ENCODE measurements at places on chromosomes 3 and 15. TPM values are rescaled to one million over a fixed set of nuclear protein-coding genes. Genes with fewer than 3 reads are reported as not detected.
A peak's percentile ranks its signal among the peaks of the same experiment; 100 is the strongest.

The FGF12 gene
- total RNA-seq, result not detected

DNA sequence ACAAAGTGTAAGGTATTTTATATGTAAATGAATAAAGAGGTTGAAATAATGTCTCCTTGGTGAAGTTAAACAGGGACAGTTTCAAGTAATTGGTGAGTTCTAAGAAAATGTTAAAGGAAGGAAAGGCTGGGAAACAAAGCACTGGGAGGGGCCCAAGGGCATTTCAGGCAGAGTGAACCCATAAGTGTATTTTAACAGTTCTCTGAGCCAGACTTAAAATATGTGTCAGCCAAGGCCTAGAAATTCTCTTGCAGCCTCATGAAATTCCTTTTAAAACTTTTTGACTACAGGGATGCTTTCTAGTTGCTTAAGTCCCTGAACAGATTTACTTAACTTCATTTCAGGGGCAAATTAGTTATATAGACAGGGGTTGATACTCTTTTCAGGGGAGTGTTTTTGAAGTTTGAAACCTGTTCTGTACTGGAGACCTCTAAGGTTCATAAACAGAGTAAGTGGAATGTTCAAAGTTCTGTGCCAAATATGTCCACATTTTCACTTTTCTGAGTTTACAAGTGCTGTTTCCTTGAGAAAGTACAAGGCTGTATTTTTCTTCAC is 77.6 kb downstream of the GALK2 start:
- no peak for DNase-seq
- no peaks in the 10 kb centered on the region for H3K4me1 ChIP-seq
- no peaks in the 10 kb centered on the region for H3K27me3 ChIP-seq
- H3K27ac ChIP-seq, result no peak overlapping the region

DNA sequence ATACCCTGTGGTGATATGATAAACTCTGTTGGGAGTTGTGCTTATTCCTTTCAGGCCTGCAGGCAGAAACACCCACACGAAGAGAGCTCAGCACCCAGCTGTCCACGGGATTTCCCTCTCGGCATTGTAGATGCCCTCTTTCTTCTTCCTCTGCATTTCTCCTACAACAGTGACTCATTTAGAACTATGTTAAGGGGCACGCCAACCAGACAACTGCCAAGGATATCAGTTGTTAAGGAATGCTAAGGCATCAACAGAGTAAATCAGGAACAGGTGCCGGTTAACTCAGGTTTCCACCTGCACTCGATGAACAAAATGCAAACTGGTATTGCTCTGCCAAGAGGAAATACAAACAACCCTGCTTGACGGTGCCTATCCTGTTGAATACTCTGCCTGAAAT is 270.0 kb upstream of the PEX5L start:
- no peaks in the 10 kb centered on the region for H3K36me3 ChIP-seq
- no peaks in the 10 kb centered on the region for H3K4me1 ChIP-seq
- DNase-seq, result no peak
- no peak overlapping the region for H3K27ac ChIP-seq
- no peaks in the 10 kb centered on the region for H3K27me3 ChIP-seq

The RNF123 gene
- 70.0 TPM for total RNA-seq

DNA sequence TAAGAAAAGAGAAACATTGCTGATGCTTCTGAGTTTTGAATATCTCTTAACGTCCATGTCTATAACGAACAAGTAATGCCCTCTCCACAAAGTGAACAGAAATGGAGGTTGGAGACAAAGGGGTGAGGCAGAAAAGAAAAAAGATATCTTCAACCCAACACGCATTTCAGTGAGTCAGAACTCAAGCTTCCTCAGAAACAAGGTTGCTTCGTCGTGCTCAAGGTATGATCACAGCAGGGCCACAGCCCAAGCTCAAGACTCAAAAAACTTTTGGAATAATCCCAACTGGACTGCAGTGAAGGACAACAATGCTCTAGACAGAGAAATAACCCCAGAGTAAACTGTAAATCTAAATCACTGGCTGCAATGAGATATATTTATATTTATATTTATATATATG is 18.9 kb downstream of the WNT5A start:
- peaks cover 1% of the 10 kb centered on the region for H3K27me3 ChIP-seq
- no peak overlapping the region for H3K4me3 ChIP-seq
- no peak overlapping the region for H3K27ac ChIP-seq

The DUOXA1 gene
- total RNA-seq, result 0.81 TPM

- H3K27ac ChIP-seq, result no peak overlapping the region
- H3K27me3 ChIP-seq, result no peaks in the 10 kb centered on the region
- DNase-seq, result no peak
- no peak overlapping the region for H3K4me3 ChIP-seq
- H3K4me1 ChIP-seq, result no peaks in the 10 kb centered on the region
Observed at GRCh38 chr3:138355071-138355470, 6.7 kb downstream of the MRAS start.

- H3K27me3 ChIP-seq, result no peaks in the 10 kb centered on the region
- peaks cover 42% of the 10 kb centered on the region for H3K4me1 ChIP-seq
- peaks cover 3% of the 10 kb centered on the region for H3K36me3 ChIP-seq
- H3K4me3 ChIP-seq, result no peak overlapping the region
- DNase-seq, result no peak
Observed at GRCh38 chr15:91023720-91024119, 1.3 kb upstream of the VPS33B start.

DNA sequence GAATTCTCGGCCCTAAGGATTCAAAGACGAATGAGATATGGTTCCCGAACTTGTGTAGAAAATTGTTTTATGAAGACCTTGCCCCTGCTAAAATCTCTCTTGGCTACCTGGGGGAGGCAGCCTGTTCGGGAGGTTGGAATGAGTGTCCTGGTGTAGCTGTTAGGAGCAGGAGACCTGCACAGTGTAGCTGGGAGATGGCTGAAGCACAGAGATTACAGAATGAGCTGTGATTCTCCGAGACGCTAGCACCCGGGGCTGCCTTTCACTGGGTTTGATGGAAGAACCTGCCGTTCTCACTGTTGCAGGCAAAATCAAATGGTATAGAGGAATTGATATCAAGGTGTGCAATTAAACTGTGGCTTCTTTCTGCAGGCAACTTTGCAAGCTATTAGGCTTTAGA is 68.0 kb downstream of the TRAK1 start:
- peak overlapping the region; percentile 72 for H3K27ac ChIP-seq
- peaks cover 55% of the 10 kb centered on the region for H3K4me1 ChIP-seq
- H3K36me3 ChIP-seq, result peaks cover 2% of the 10 kb centered on the region
- no peak for DNase-seq

DNA sequence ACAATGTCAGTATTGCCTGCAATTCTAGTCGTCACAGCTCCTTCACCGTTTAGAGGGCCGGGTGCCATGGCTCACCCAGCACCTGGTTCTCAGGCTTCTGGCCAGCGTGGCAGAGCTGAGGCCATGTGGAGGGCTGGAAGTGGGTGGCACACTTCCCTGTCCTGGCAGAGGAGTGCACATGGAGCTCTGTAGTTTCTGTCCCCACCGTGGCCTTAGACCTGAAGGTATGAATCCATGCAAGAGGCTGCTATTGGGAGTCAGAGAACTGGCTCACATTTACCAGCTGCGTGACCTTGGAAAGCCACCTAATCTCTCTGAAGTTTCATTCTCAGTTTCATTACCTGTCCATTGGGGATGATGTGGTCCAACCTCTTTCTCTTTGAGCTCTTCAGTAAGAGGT is 22.2 kb downstream of the EPHB1 start:
- H3K4me3 ChIP-seq, result no peak overlapping the region
- H3K27me3 ChIP-seq, result peaks cover 8% of the 10 kb centered on the region
- no peak overlapping the region for H3K27ac ChIP-seq
- DNase-seq, result no peak
- no peaks in the 10 kb centered on the region for H3K36me3 ChIP-seq

The WDR5B gene
- total RNA-seq, result 12.7 TPM

- DNase-seq, result no peak
- peaks cover 6% of the 10 kb centered on the region for H3K27me3 ChIP-seq
- no peak overlapping the region for H3K4me3 ChIP-seq
- peak overlapping the region; percentile 87 for H3K27ac ChIP-seq
- peaks cover 2% of the 10 kb centered on the region for H3K4me1 ChIP-seq
Observed at GRCh38 chr3:127560051-127560787, 30.3 kb downstream of the TPRA1 start.

GRCh38 chr3:107910713-107911259 is 180.0 kb downstream of the CD47 start:
- H3K27me3 ChIP-seq, result peaks cover 2% of the 10 kb centered on the region
- no peaks in the 10 kb centered on the region for H3K36me3 ChIP-seq
- no peak for DNase-seq
- peaks cover 6% of the 10 kb centered on the region for H3K4me1 ChIP-seq
- H3K27ac ChIP-seq, result no peak overlapping the region
- no peak overlapping the region for H3K4me3 ChIP-seq

DNA sequence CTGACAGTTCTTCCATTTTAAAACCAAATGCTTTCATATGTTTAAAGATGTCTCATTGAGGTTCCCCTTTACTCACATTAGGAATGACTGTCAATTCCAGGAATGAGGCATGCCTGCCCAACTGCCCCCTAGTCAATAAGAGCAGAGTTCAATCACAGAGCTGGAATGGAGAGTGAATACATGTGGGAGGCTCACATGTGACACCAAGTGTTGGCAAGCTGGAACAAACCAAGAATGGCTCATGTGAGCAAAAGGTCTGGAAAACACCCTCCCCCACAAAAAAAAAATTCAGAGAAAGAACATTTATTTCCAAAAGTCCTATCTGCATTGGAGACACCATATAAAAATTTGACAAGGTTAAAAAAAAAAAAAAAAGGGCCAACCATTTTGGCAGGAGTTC is 3.7 kb downstream of the PBRM1 start:
- H3K36me3 ChIP-seq, result peaks cover 56% of the 10 kb centered on the region
- H3K27me3 ChIP-seq, result no peaks in the 10 kb centered on the region
- H3K27ac ChIP-seq, result no peak overlapping the region

- no peak overlapping the region for H3K4me3 ChIP-seq
- peaks cover 93% of the 10 kb centered on the region for H3K36me3 ChIP-seq
- no peak for DNase-seq
- H3K27me3 ChIP-seq, result no peaks in the 10 kb centered on the region
- no peak overlapping the region for H3K27ac ChIP-seq
- no peaks in the 10 kb centered on the region for H3K4me1 ChIP-seq
Observed at GRCh38 chr3:58152225-58153015, 58.4 kb downstream of the DNASE1L3 start.

DNA sequence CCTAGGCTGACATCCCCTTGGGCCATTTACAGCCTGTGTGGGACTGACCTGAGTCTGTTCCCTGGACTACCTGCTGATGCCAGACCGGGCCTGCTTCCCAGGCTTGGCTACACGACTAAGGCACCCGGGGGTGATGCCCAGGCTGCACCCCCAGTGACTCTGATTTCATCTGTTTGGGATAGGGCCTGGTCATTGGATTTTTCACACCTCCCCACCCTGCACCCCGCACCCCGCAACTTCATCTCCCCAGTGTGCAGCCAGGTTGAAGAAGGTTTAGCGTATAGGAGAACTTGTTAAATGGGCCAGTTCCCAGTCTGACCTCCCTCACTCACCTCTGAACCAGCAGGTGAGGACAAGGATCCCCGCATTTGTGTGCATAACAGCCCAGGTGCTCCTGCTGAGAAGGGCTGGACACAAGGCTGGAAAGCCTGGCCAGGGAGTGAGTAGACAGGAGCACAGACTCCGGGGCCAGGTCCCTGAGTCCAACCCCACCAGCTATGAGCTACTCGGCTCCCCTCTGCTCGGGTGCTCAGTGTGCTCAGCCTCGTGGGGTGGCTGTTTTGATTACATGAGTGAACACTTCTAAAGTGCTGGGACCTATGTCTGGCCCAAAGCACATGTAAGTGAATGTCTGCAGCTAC is 18.5 kb downstream of the SLC6A20 start:
- peaks cover 2% of the 10 kb centered on the region for H3K27me3 ChIP-seq
- H3K4me3 ChIP-seq, result no peak overlapping the region
- DNase-seq, result no peak
- H3K36me3 ChIP-seq, result no peaks in the 10 kb centered on the region

GRCh38 chr3:129384594-129385323 is 43.7 kb downstream of the EFCAB12 start:
- DNase-seq, result no peak
- H3K4me3 ChIP-seq, result no peak overlapping the region
- no peaks in the 10 kb centered on the region for H3K27me3 ChIP-seq
- H3K4me1 ChIP-seq, result no peaks in the 10 kb centered on the region
- peaks cover 35% of the 10 kb centered on the region for H3K36me3 ChIP-seq

DNA sequence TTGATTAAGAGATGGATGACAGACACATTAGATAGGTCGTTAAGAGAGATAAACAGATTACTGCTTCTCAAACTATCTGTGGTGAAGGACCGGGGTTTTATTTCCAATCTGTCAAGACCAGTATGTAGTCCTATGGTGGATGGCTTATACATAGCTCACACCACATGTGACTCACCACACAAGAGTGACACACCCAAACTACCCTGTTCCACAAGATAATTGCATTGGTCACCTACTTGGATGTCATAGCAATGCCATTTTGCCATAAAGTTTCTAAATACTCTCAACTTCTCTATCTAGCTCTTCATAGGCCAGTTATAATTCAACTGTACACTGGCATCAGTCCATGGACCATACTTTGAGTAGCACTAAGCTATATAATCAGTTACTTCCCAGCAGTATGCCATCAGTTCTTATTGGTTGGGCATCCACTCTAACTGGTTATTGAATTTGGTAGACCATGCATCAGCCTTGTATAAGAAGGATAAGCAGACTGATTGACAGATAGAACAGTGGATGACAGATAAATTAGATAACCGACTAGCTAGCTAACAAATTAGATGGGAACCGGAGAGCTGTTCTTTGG is 11.6 kb downstream of the WWTR1 start:
- H3K4me3 ChIP-seq, result no peak overlapping the region
- peaks cover 23% of the 10 kb centered on the region for H3K27me3 ChIP-seq
- no peak overlapping the region for H3K27ac ChIP-seq
- no peak for DNase-seq

The CELSR3 gene
- 7.9 TPM for total RNA-seq

DNA sequence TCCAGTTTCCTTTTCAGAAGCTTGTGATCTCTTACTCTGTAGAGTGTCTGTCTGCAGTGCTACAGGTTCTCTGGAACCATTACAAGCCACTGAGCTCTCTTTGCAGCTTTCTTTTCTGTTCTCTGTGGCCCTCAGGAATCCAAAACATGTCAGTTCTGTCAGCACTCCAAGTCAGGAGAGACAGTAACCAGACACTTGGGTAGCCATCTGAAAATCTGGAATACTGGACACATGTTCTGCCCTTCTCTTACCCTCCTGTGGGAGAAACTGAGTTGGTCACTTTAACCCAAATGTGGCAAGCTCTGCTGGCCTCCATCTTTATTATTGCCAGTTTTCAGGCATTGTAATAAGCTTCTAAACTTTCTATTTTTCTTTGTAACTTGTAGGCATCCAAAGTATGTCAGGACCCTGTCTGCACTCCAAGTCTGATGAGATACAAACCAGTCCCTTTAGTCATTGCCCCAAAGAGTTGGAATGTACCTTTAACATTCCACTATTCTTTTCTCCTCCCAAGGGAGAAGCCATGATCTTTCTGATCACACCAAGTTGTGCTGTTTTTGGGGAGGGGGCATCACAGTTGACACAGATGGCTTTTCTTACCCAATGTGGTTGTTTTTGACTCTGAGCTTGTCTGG is 183.7 kb downstream of the DPH6 start:
- H3K4me3 ChIP-seq, result no peak overlapping the region
- H3K4me1 ChIP-seq, result no peaks in the 10 kb centered on the region
- H3K27me3 ChIP-seq, result no peaks in the 10 kb centered on the region
- no peak for DNase-seq
- H3K27ac ChIP-seq, result no peak overlapping the region
- peaks cover 14% of the 10 kb centered on the region for H3K36me3 ChIP-seq

- H3K4me3 ChIP-seq, result no peak overlapping the region
- H3K4me1 ChIP-seq, result peaks cover 3% of the 10 kb centered on the region
- peaks cover under 1% of the 10 kb centered on the region for H3K36me3 ChIP-seq
- H3K27ac ChIP-seq, result no peak overlapping the region
Observed at GRCh38 chr15:100279446-100279845, 62.3 kb downstream of the ADAMTS17 start.

Data from naive thymus-derived CD8-positive, alpha-beta T cell (primary cell).